Stimulated activated CD4-positive, alpha-beta T cell treated with anti-CD3 and anti-CD28 coated beads, Interleukin-2, amount 100 ng/mL, for 48 hours (primary cell): ENCODE measurements at places on chromosomes 3 and 15.

DNA sequence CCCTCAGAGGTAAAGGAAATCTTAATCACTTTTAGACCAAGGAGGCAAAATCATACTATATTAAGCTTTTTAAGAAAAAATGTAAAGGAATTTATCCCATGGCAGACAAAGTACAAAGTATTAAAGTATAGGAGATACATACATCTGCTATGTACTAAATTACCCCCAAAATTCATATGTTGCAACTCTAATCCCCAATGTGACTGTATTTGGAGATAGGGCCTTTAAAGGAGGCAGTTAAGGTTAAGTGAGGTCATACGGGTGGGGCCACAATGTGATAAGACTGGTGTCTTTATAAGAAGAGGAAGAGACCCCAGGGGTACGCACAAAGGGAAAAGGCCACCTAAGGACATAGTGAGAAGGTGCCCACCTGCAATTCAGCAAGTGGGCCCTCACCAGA lies 657.0 kb upstream of the ADAMTS9 start:
- DNase-seq, result no peak

DNA sequence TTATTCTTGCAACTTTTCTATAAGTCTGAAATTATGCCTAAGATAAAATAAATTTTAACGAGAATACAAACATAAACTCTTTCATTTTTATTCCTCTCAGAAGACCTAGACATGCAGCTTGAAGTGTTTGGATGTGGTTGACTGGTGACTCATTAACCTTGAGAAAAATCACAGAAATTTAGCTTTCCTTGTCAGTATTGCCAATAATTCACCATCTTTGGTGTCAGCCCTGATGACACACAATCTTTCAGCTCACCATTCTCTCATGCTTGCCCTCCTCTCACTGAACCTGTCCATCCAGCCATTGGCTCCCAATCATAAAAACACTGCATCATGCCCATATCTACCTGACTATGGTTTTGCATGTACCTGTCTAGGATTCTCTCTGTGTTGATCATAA lies 22.6 kb upstream of the TNFAIP8L3 start:
- no peak for DNase-seq

- DNase-seq, result no peak
Measured at GRCh38 chr3:72591522-72592421, 256.5 kb downstream of the SHQ1 start.

DNA sequence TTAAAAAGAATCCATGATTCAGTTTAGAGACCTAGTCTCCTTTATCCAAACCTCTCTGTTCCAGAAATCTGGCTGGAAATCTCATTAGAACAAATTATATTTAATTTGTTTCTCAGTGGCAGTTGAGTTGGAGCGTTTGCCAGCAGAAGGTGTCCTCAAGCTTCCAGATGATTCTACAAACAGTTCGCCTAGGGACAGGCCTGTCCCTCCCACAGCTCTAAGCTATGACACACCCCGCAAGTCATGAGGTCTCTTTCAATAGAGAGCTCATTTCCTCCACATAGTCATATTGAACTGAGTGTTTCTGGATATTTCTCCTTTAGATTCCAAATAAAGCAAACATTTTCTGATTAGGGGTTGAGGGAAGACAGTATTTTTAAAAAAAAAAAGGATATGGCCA lies 230.3 kb downstream of the ATP8B4 start:
- no peak for DNase-seq

DNA sequence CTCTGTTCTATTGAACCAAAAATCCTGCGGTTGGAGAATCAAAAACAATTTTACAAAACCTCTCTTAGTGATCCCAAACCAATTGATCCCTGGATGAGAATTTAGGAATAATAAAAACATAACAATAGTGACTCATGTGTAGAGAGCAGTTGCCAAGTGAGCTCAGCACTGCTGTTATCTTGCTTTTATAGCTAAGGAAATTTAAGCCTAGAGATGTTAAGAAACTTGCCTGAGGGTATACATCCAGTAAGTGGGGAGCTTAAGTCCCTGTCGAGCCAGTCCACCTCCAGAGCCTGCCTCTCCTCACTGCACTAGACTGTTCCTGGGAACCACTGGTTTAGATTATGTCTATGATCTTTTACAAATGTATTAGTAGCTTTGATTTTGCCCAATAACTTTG lies 358.4 kb upstream of the LMCD1 start:
- no peak for DNase-seq

- no peak for DNase-seq
Measured at GRCh38 chr3:196803891-196804468, 63.7 kb upstream of the SENP5 start.

DNA sequence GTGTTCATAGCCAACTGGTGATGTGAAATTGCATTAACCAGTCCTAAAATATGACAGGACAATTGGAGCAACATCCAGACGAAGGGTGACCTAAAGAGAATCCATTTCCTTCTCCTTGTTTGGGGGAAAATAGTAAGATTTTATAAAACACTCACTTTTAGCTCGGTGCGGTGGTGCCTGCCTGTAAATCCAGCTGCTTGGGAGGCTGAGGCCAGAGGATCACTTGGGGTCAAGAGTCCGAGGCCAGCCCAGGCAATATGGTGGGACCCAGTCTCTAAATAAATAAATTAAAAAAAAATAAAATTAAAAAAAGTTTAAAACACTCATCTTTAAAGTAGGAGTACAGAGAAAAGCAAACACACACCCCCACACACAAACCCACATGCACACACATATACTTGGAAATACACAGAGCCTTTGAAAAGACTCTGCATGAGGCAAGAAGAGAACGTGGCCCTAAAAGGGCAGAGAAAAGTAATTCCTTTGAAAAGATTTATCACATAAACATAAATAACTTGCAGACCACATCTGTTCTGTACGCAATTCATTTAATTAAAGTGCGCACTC lies 14.1 kb upstream of the LOXL1 start:
- no peak for DNase-seq

DNA sequence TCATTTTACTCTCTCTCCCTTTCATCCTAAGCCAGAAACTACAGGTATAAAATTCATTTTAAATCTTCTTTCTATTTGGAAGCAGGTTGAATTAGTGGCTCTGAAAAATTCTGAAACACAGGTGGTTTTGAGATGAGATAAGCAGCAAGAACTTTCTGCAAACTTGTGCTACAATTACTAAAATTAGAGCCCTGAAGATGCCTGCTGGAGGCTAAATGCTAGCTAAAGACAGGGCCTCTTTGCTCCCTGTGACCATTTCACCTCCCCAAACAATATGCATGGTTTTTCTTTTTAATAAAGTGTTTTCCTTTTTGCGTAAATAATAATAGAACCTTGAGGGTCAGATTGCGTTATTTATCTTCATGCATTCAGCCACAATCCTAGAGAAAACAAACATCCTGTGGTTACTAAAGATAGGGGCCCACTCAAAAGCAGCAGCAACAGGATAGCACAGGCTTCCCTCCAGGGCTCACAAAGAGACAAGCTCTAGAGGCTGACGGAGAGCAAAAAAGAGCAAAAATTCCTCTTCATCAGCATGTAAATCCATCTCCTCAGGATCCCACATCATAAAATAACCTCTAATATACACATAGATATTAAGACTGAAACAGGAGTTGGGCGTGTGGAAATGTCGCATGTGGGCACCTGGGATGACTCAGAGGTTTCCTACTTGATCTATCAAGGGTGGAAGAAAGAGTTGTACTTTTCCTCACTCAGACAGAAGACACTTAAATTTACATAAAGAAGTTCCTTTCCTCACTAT lies 26.5 kb upstream of the CP start:
- DNase-seq, result no peak

GRCh38 chr3:41265823-41266273 lies 66.5 kb downstream of the CTNNB1 start:
- no peak for DNase-seq

DNA sequence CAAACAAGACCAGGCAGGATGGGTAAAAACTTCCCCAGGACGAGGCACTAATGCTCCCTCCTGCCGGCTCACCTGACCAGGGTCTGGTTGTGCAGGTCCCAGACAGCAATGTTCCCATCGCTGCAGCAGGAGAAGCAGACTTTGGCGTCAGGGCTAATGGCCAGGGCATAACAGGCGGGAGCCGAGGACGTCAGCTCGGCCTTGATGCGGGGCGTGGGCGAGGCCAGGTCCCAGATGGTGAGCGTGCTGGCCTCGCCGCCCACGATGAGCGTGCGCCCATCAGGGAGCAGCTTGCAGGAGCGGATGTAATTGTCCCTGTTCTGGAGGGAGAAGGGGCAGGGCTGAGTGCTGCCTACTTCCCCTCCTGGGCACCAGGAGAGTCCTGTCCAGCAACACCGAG lies 43.4 kb downstream of the TLE3 start:
- DNase-seq, result no peak

DNA sequence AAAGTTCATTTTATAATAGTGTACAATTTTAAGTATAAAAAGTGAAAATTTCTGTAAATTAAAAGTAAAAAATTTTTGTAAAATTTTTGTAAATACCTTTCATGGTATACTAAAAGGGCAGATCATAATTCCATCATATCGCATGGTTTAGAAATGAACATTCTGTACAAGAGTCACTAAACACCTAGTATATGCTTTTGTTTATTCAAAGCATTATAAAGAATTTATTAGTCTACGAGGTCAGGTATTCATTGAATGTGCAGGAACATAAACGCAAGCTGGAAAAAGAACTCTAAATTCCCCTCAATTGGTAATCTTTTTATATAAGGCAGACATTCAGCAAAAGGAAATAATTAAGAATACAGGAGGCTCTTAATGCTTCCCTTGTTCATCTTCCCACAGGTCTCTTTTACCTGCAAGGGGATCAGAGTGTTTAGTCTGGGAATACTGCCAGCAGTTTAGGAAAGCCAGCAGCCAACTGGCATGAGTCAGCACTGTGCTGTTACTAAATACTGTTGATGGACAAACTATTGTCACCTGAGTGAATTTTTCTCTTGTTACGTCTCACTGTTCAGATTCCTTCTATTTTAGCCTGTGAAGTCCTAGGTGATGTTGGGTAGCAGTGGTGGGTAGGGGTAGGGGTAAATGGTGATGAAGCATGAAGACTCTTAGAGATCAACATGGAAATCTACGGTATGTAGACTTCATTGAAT lies 70.1 kb downstream of the UQCC5 start:
- DNase-seq, result no peak

GRCh38 chr3:157204431-157204830 lies 44.5 kb upstream of the CCNL1 start:
- DNase-seq, result no peak

- DNase-seq, result peak; percentile 19
Measured at GRCh38 chr15:37764733-37765191, 169.7 kb upstream of the TMCO5A start.

DNA sequence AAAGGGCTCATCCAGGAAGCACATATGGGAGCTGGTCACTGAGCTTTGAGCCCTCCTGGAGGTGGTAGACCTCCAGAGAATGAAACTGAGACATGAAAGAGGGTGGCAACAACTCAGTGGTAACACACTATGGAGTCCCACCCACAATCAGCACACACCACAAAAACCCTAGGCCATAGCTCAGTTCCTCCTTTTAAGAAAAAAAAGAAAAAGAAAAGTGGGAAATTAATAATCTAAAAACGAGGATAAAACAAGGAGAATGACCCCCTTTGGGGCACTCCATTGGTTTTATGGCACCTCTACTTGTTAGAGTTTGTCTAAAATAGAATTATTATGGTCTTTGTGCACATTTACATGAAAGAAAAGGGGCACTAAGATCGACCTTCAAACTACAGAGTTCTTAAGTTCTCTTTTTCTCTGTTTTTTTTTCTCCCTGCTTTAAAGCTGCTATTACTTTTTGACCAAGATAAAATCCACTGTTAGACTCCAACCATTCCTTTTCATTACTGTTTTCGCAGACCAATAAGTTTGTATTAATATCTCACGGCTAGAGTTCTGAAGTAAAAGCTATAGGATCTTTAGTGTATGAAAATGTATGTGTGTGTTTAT lies 40.2 kb upstream of the ZBTB20 start:
- DNase-seq, result no peak

DNA sequence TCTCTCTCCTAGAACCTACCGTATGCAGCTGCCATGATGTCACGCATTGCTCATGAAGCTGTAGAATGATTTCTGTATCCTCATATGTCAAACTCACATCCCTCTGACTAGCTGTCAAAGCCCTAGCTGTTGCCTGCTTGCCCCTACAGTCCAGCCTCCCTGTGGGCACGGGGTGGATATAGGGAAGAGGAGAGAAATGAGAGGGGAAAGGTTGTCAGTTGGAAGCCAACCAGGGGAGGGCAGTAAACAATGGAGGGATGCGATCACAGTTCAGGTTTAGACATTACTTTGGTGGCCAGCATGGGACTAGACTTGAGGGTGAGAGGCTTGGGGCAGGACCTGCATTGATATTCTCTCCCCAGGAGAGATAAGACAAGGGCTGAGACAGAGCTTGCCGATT lies 1.7 kb upstream of the HDGFL3 start:
- no peak for DNase-seq

- no peak for DNase-seq
Measured at GRCh38 chr3:150743508-150743907, 19.5 kb downstream of the SIAH2 start.

- DNase-seq, result no peak
Measured at GRCh38 chr3:16507578-16508242, 5.8 kb downstream of the RFTN1 start.

DNA sequence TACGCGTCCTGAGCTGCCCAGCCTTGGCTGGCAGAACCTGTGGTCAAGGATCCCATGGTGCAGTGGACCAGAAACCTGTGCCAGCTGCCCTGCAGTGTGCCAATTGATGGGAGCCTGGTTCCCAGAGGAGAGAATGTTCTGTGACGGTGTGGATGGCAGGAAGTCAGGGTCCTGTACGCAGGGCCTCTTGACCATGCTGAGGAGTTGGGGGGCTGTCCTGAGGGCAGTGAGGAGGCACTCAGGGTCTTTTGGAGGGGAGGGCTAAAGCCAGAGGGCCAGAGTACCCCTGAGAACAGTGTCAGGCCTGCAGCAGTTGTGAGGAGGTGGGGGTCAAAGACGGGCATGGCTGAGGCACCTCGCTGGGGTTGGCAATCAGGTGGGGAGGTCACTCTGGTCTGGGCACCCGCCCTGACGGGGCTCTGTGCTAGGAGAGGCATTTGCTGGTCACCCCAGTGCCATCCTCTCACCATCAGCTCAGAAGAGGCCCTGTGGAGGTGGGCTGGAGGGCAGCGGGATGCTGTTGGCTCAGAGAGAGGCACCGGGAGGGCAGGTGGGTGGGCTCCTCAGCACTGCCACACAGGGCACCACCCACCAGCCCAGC lies 61.0 kb downstream of the SCN5A start:
- DNase-seq, result no peak

DNA sequence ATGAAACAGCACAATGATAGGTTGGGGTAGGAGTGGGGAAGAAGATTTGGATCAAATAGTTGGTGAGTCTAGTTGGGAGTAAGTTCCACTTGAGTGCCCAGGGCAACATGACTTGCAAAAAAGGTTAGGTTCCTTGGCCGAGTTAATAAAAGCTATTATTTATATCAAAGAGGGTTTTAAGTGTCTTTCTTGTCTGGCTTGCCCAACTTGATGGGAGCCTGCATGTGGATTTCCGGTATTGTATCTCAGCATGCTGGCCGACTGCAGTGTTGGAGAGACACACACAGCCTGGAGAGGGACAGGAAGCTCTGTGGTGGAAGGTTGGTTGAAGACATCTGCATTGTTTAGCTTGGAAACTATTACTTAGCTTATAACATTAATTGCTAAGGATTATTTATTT lies 449.5 kb upstream of the TBL1XR1 start:
- no peak for DNase-seq

- DNase-seq, result no peak
Measured at GRCh38 chr3:42720126-42720525, 17.5 kb upstream of the HHATL start.
